T-cell (primary cell): ENCODE measurements at places on chromosomes 3 and 15.

DNA sequence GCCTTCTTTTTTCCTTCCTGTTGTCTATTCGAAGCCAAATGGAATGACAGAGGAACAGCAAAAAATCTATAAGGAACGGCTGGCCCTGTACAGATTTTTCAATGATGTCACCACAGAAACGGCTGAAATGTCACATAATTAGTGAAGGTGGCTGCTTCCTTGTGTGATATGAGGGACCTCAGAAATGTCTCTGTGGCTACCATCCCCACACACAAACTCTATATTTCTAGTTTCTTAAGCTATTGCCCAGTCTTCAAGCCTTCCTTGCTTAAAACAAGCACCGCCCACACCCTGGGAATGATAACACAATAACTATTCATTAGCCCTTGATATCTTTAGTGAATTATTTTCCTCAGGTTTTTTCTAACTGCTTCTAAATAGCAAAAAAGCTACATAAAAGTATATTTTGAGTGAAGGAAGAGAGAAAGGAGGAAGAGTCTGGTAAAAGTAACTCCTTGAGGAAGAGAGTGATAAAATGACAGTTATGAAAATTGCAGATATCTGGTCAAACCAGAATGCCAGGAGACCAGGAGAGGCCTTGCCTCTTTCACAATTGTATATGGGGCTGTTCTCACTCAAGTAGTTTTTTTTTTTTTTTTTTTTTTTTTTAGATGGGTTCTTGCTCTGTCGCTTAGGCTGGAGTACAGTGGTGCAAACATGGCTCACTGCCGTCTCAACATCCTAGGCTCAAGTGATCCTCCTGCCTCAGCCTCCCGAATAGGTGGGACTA is 38.7 kb downstream of the FMN1 start:
- H3K36me3 ChIP-seq = no peaks in the 10 kb centered on the region
- H3K27ac ChIP-seq = no peak overlapping the region
- no peaks in the 10 kb centered on the region for H3K27me3 ChIP-seq
- H3K4me3 ChIP-seq = no peak overlapping the region
- DNase-seq = no peak

- H3K36me3 ChIP-seq = peaks cover 41% of the 10 kb centered on the region
- no peak overlapping the region for H3K27ac ChIP-seq
- H3K4me1 ChIP-seq = no peaks in the 10 kb centered on the region
- no peaks in the 10 kb centered on the region for H3K27me3 ChIP-seq
- peak; percentile 61 for DNase-seq
- no peak overlapping the region for H3K4me3 ChIP-seq
Measured at GRCh38 chr3:160413613-160414248, 14.3 kb downstream of the SMC4 start.

DNA sequence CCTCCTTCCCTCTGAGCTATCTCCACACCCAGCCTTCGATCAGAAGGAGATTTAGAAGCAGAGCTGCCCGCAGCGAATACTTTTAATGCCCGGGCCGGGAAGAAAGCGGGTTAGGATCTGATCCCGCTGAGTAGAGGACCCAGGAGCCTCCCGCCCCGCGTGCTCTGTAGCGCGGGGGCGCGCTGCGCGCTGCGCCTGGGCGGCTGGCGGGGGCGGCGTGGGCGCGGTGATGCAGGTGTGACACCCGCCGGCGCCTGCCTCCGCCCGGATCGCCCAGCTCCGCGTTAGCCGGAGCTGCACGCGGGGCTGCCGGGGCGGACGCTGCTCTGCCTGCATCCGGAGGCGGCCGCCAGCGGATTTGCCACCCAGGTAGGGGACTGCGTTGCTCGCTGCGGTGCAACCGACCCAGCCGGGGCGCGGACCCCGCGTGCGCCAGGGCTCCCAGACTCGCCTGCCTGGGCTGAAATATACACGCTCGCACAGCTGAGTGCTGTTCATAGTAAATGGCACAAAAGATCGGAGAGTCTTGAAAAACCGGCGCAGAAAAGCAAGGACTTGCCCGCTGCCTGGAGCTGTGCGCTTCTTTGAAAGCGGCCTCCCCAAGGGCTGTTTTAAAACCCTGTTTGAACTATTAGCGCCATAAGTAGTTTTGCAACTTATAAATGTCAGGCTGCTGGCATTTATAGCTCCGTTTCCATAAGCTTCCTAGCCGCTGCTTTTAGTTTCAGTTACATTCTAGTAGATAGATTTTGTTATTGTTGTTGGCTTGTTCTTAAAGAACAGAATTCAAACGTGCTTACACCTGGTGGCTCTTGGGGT is at the start of gene SV2B:
Gene SV2B (plus strand): TSS at position 263 of the 819 bp plus-strand sequence. CDS start 126,007 bp downstream, outside the sequence.
- peak within 1 kb of the TSS; percentile 48 for H3K4me3 ChIP-seq
- peaks cover 21% of the 10 kb centered on the region for H3K27me3 ChIP-seq
- no peak within 1 kb of the TSS for H3K27ac ChIP-seq
- no peaks in the 10 kb centered on the region for H3K4me1 ChIP-seq
- no peaks in the 10 kb centered on the region for H3K36me3 ChIP-seq

DNA sequence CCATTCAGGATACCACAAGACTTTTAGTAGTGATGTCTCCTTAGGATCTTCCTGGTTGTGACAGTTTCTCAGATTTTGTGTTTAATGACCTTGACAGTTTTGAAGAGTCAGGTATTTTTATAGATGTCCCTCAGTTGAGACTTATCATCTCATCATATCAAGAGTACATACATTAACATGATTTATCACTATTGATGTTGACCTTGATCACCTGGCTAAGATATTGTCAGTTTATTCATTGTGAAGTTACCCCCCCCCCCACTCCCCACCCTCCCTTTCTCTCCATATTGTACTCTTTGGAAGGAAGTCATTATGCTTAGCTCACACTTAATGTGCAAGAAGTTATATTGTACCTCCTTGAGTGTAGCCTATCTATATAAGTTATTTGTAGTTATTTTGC is 42.9 kb downstream of the MGA start:
- H3K4me1 ChIP-seq = no peaks in the 10 kb centered on the region
- no peak overlapping the region for H3K27ac ChIP-seq
- no peak for DNase-seq
- no peaks in the 10 kb centered on the region for H3K27me3 ChIP-seq
- H3K36me3 ChIP-seq = peaks cover 43% of the 10 kb centered on the region

DNA sequence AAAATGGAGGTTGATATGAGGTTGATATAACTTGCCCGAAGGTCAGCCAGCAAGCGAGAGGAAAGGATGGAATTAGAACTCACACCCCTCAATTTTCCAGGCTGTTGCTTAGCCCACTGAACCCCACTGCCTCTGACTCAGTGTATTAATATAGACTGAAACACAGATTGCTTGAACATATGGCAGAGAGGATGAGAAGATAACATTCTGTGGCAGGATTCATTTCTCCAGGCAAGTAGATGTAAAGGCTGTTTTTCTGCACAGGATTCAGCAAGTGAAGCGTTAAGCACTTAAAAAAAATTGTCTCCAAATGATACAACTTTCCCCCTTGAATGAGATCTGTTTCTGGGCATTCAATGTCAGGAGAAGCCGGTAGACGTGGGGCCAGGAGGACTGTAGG is 335.2 kb downstream of the GAP43 start:
- no peaks in the 10 kb centered on the region for H3K27me3 ChIP-seq
- DNase-seq = no peak
- H3K36me3 ChIP-seq = no peaks in the 10 kb centered on the region
- no peak overlapping the region for H3K27ac ChIP-seq
- H3K4me3 ChIP-seq = no peak overlapping the region
